ENCODE measurements at places on chromosomes 16 and 17. TPM values are rescaled to one million over a fixed set of nuclear protein-coding genes. Genes with fewer than 3 reads are reported as not detected.

GRCh38 chr17:66930933-66931332, 33.6 kb upstream of the CACNG4 start:
- no peak overlapping the region for H3K27ac ChIP-seq
- H3K27me3 ChIP-seq, result no peaks in the 10 kb centered on the region
- H3K4me3 ChIP-seq, result no peak overlapping the region
- H3K4me1 ChIP-seq, result no peaks in the 10 kb centered on the region
- H3K36me3 ChIP-seq, result no peaks in the 10 kb centered on the region
- no peak for DNase-seq

- peak; percentile 27 for DNase-seq
- no peak overlapping the region for H3K4me3 ChIP-seq
- no peaks in the 10 kb centered on the region for H3K36me3 ChIP-seq
- no peaks in the 10 kb centered on the region for H3K27me3 ChIP-seq
Observed at GRCh38 chr16:64864232-64864809, 257.5 kb downstream of the CDH11 start.

Gene CIBAR2
- not detected for total RNA-seq

- H3K4me3 ChIP-seq, result peak overlapping the region; percentile 42
- DNase-seq, result no peak
- H3K27ac ChIP-seq, result peak overlapping the region; percentile 71
- peaks cover 33% of the 10 kb centered on the region for H3K4me1 ChIP-seq
- no peaks in the 10 kb centered on the region for H3K36me3 ChIP-seq
Observed at GRCh38 chr16:11583889-11584565, 2.7 kb downstream of the LITAF start.

DNA sequence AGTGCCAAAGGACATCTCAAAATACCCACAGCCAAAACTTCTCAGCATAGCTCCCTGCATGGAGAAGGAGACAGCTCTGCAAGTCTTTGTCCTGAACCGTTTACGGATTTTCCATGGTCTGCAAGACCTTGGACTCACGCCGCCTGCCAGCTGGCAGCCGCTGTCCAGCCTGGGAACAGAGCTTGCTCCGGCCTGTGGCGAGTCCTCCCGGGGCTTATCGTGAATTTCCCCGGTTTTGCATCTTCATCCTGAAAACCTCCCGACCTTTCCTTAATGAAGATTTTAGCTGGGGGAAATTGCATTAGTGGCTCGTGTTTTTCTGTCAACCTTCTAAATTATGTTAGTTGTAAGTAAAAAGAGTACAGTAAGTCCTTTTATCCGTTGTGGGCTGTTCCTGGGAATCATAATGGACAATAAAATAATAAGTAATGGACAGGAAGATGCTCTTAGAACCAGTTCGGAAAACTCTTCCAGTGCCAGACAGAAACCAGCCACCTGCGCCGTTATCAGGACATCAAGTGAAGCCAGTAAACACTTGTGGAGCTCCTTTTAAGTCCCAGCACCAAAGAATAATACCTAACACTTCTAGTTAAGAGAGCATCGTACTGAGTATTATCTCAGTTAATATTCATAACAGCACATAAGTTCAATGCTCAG, 112.4 kb upstream of the NOL11 start:
- no peak overlapping the region for H3K4me3 ChIP-seq
- DNase-seq, result no peak
- H3K27ac ChIP-seq, result no peak overlapping the region

GRCh38 chr17:68972119-68972704, 17.0 kb upstream of the ABCA8 start:
- DNase-seq, result no peak
- H3K27ac ChIP-seq, result no peak overlapping the region
- H3K4me3 ChIP-seq, result no peak overlapping the region
- no peaks in the 10 kb centered on the region for H3K4me1 ChIP-seq
- no peaks in the 10 kb centered on the region for H3K27me3 ChIP-seq
- H3K36me3 ChIP-seq, result no peaks in the 10 kb centered on the region

DNA sequence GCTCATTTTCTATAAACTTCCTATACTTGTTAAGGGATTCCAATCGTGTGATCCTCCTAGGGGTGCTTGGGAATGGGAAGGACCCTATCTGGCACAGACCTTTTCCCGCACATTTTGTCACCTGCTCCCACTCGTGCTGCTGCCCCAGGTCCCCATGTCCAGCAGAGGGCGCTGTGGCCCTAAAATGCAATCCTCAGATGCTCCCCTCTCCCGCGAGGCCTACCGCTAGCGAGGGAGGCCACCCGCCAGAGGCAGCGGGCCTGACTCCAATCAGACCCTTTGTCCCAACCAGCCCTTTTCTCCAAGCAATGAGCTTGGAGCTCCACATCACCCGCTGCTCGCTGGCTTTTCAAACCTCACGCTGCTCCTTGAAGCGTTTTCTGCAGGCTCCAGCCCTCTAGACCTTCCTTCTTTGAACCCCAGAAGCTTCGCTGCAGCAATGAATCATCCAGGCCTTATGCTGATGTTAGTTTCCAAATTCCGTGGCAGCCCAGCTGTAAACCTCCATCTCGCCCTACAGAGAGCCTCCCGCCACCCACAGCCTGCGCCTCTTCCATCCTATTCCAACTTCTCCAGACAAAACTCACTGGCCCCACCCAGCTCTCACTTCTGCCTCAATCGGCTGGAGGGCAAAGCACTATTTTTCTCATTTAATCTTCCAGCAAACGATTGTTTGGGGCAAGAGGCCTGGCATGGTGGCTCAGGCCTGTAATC, 23.6 kb upstream of the FZD2 start:
- no peak for DNase-seq
- no peaks in the 10 kb centered on the region for H3K27me3 ChIP-seq
- H3K27ac ChIP-seq, result peak overlapping the region; percentile 86
- H3K36me3 ChIP-seq, result no peaks in the 10 kb centered on the region

- no peaks in the 10 kb centered on the region for H3K4me1 ChIP-seq
- H3K4me3 ChIP-seq, result no peak overlapping the region
- no peak for DNase-seq
Observed at GRCh38 chr16:921321-921905, 49.4 kb downstream of the LMF1 start.

- DNase-seq, result no peak
- H3K27me3 ChIP-seq, result no peaks in the 10 kb centered on the region
- H3K27ac ChIP-seq, result no peak overlapping the region
- H3K4me3 ChIP-seq, result no peak overlapping the region
Observed at GRCh38 chr17:55155856-55156560, 108.8 kb upstream of the HLF start.

Gene TCAP
- 1.6 TPM for total RNA-seq

- DNase-seq, result no peak
- no peak overlapping the region for H3K4me3 ChIP-seq
- no peaks in the 10 kb centered on the region for H3K27me3 ChIP-seq
- H3K36me3 ChIP-seq, result no peaks in the 10 kb centered on the region
Observed at GRCh38 chr17:78242024-78242742, 10.8 kb downstream of the TMEM235 start.

DNA sequence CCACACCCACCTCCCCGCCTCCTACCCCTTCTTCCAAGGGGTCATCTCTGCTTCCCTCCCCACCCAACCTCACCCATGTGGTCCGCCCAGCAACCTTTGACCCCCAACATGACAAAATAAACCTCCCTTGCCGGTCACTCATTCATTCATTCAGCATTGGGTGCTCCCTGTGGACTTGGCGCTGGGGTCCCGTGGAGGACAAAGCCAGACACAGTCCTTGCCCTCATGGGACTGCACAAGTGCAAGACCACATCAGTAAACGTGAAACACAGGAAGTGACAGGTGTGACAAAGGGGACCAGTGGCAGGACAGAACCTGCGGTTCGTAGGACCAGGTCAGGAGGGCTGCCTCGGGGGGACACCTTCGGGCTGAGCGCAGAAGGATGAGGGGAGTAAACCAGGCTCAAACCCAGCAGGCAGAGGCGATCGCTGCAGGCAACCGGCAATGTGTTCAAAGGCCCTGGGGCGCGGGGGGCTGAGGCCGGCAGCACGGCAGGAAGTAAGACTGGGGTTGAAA, 185.4 kb downstream of the SEC14L1 start:
- H3K27ac ChIP-seq, result peak overlapping the region; percentile 99
- no peak overlapping the region for H3K4me3 ChIP-seq

GRCh38 chr16:86016201-86016965, 117.4 kb downstream of the IRF8 start:
- no peaks in the 10 kb centered on the region for H3K4me1 ChIP-seq
- peak; percentile 25 for DNase-seq
- H3K4me3 ChIP-seq, result no peak overlapping the region
- H3K36me3 ChIP-seq, result no peaks in the 10 kb centered on the region

- DNase-seq, result no peak
- no peaks in the 10 kb centered on the region for H3K27me3 ChIP-seq
- no peaks in the 10 kb centered on the region for H3K4me1 ChIP-seq
- no peak within 1 kb of the TSS for H3K27ac ChIP-seq
- H3K4me3 ChIP-seq, result no peak within 1 kb of the TSS
- no peaks in the 10 kb centered on the region for H3K36me3 ChIP-seq
Observed at GRCh38 chr17:63931981-63932561, at the start of gene CD79B. Gene CD79B, minus strand, starts transcription at chr17:63932331. Its CDS starts 70 bp downstream, at chr17:63932261.

- peaks cover 14% of the 10 kb centered on the region for H3K4me1 ChIP-seq
- no peak for DNase-seq
- no peaks in the 10 kb centered on the region for H3K27me3 ChIP-seq
- no peaks in the 10 kb centered on the region for H3K36me3 ChIP-seq
- no peak overlapping the region for H3K4me3 ChIP-seq
Observed at GRCh38 chr16:67669499-67670101, 3.0 kb downstream of the C16orf86 start.

Gene ACSM5
- total RNA-seq, result 0.21 TPM

Gene SLC13A5
- total RNA-seq, result 0.26 TPM

- no peaks in the 10 kb centered on the region for H3K27me3 ChIP-seq
- H3K4me1 ChIP-seq, result no peaks in the 10 kb centered on the region
- no peak overlapping the region for H3K4me3 ChIP-seq
- DNase-seq, result no peak
- H3K36me3 ChIP-seq, result no peaks in the 10 kb centered on the region
- H3K27ac ChIP-seq, result no peak overlapping the region
Observed at GRCh38 chr16:86297866-86298757, 212.2 kb upstream of the FOXF1 start.

DNA sequence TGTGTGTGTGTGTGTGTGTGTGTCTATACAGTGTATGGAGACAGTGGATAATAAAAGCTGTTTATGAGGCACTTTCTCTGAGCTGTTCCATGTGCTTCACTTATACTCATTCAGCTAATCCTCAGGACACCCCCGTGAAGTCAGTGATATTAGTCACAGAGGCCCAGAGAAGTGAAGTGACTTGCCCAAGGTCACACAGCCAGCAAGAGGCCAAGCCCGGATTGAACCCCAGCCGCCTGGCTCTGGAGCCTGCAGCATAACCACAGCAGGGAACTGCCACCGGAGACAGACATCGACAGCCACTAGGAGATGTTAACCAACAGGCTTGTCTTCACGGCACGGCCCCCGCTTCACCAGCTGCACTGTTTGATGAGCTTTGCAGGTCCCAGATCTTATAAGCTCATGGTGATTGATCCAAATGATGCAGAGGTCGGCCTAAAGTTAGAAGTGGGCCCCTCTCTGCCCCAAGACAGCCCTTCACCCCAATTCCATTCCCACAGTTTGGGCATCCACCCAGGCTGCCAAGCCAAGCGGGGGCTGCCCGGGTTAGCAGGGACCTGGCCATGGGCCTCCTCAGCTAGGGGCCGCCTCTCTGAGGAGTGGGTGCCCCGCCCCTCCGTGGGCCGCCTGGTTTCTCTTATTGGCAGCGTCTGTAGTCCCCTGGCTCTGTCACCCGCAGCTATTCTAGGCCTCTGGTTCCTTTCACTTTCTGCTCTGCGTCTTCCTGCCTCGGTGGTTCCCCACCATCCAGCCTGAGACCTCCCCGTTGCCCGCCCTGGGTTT, 30.9 kb downstream of the SOCS1 start:
- no peak overlapping the region for H3K4me3 ChIP-seq
- no peaks in the 10 kb centered on the region for H3K27me3 ChIP-seq
- H3K4me1 ChIP-seq, result no peaks in the 10 kb centered on the region
- H3K36me3 ChIP-seq, result no peaks in the 10 kb centered on the region

- no peaks in the 10 kb centered on the region for H3K36me3 ChIP-seq
- H3K27me3 ChIP-seq, result 0 out of 2 replicates have a peak, but pooled peaks cover 2% of the 10 kb centered on the region
- no peak overlapping the region for H3K4me3 ChIP-seq
- H3K27ac ChIP-seq, result no peak overlapping the region
- DNase-seq, result no peak
Observed at GRCh38 chr16:49452578-49452977, 79.0 kb downstream of the C16orf78 start.

DNA sequence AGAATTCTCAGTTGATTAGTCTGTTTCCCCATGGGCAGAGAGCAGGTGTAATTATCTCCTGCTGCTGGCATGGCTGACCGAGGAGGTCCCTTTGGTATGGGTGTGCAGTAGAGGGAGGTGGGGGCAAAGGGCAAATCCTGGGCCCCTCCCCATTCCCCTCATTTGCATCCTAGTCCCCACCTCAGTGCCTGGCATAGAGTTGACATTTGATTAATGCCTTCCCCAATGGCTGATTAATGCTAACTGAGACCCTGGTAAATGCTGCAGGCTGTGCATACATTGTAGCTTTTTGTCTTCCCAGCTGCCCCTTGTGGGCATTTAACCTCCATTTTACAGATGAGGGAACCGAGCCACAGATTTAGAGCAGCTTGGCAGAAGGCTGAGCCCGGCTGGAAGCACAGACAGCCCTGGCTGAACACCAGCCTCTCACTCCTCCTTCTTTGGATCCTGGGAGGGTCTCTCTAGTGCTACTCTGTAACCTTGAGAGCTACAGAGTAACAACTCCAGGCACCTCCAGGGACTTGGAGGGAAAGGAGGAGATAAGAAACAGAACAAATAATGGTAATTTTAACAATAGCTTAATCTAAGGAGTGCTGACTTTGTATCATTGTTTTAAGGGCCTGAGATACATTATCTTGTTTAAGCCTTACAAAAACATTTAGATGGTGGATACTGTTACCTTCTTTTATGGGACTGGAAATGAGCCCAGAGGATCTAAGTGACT, 5.1 kb downstream of the PLCG2 start:
- H3K27me3 ChIP-seq, result no peaks in the 10 kb centered on the region
- no peak overlapping the region for H3K27ac ChIP-seq
- no peaks in the 10 kb centered on the region for H3K36me3 ChIP-seq
- H3K4me1 ChIP-seq, result no peaks in the 10 kb centered on the region
- H3K4me3 ChIP-seq, result no peak overlapping the region

- H3K27me3 ChIP-seq, result peaks cover 10% of the 10 kb centered on the region
- H3K4me1 ChIP-seq, result peaks cover 18% of the 10 kb centered on the region
- 0 out of 2 replicates have a peak, but pooled peaks cover 4% of the 10 kb centered on the region for H3K36me3 ChIP-seq
- H3K27ac ChIP-seq, result no peak overlapping the region
Observed at GRCh38 chr17:74864866-74865395, 5.2 kb upstream of the GRIN2C start.

GRCh38 chr16:2971134-2971984, 2.2 kb downstream of the PAQR4 start:
- no peaks in the 10 kb centered on the region for H3K36me3 ChIP-seq
- H3K4me3 ChIP-seq, result peak overlapping the region; percentile 69
- no peaks in the 10 kb centered on the region for H3K27me3 ChIP-seq
- H3K27ac ChIP-seq, result peak overlapping the region; percentile 85
- DNase-seq, result no peak

Gene SLC6A2
- total RNA-seq, result 0.10 TPM

Gene IRX5
- total RNA-seq, result 2.7 TPM

DNA sequence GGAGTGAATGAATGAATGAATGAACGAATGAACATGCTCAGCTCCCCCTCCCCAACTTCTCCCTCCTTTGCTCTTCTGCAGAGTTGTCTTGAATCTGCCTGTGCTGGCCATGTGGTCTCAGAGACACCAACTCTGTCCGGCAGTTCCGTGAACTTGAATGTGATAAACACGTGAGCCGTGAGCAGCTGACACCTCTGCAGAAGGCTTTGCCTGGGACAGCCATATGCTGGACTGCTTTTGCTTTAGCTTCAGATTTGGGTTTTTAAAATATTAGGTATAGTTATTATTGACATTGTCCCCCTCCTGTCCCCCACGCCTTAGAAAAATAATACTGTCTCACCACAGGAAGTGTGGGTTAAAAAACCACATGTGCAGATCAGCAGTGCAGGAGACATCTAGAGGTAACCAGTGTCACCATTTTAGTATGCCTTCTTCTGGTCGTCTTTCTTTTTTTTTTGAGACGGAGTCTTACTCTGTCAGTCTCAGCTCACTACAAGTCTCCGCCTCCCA, 83.8 kb downstream of the ABCC1 start:
- no peak overlapping the region for H3K4me3 ChIP-seq
- H3K27ac ChIP-seq, result no peak overlapping the region
- DNase-seq, result no peak

Data from Panc1 (cell line).